ENCODE measurements at places on chromosomes 11 and 22.

GRCh38 chr11:8756201-8756600 lies 73.6 kb downstream of the RPL27A start:
- H3K27me3 ChIP-seq = no peaks in the 10 kb centered on the region
- H3K4me3 ChIP-seq = no peak overlapping the region
- H3K36me3 ChIP-seq = no peaks in the 10 kb centered on the region
- H3K4me1 ChIP-seq = peaks cover 51% of the 10 kb centered on the region

GRCh38 chr11:45052361-45052760 lies 94.1 kb upstream of the PRDM11 start:
- H3K36me3 ChIP-seq = no peaks in the 10 kb centered on the region
- H3K27ac ChIP-seq = no peak overlapping the region
- H3K27me3 ChIP-seq = no peaks in the 10 kb centered on the region

DNA sequence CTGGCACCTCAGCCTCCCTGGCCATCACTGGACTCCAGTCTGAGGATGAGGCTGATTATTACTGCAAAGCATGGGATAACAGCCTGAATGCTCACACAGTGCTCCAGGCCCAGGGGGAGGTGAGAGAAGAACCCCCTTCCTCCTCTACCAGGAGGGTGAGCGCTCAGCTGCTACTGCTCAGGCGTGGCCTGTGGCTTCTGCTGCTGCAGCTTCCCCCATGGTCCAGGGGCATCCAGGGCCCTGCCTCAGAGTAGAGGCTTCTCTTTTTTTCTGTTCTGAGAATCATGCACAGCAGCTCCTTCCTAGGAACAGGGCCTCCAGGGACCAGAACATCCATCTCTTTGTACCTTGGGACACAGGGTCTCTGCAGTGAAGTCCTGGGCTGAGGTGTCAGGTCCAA lies 83.1 kb downstream of the VPREB1 start:
- H3K27me3 ChIP-seq = peaks cover 45% of the 10 kb centered on the region
- H3K4me1 ChIP-seq = no peaks in the 10 kb centered on the region
- DNase-seq = no peak

- H3K27ac ChIP-seq = no peak overlapping the region
- no peaks in the 10 kb centered on the region for H3K36me3 ChIP-seq
- no peak for DNase-seq
- no peaks in the 10 kb centered on the region for H3K4me1 ChIP-seq
These were observed 63.6 kb downstream of the FDX1 start for GRCh38 chr11:110493346-110493745.

- DNase-seq = no peak
- H3K27ac ChIP-seq = peak overlapping the region; percentile 99
- peaks cover 11% of the 10 kb centered on the region for H3K36me3 ChIP-seq
These were observed 3.2 kb upstream of the NEAT1 start for GRCh38 chr11:65419460-65419771.

DNA sequence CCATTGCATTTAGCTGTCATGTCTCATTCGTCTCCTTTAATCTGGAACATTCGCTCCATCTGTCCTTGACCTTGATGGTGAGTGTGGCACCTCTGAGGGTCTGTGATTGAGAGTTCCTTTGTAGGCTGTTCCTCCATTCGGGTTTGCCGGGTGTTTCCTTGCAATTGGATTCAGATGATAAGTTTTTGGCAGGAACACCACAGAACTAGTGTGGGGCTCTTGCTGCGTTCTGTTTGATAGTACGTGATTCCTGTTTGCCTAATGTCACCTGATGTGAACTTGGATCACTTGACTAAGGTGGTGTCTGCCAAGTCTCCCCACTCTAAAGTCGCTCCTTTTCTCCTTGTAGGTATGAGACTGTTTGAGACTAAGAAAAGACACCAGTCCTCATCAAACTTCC lies 109.7 kb upstream of the TMEM45B start:
- H3K27me3 ChIP-seq = peaks cover 6% of the 10 kb centered on the region
- H3K4me3 ChIP-seq = no peak overlapping the region
- H3K27ac ChIP-seq = no peak overlapping the region
- no peaks in the 10 kb centered on the region for H3K4me1 ChIP-seq

DNA sequence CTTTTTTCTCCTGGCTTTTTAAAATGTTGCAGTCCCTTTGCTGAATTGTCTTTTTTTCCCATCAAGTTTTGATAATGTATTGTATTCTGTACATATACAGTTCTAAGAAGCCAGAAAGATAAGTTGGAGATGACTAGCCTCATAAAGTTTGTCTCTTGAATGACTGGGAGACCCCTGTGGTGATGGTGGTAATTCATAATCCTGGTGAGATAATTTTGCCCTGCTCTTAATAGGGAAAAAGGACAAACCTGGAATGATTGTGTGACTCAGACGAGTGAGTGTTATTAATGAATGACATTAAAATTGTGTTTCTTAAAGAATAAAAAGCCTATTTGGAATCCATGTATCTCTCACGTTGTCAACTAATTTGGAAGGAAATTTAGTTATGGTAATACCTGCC lies 1.2 kb downstream of the HIKESHI start:
- H3K27ac ChIP-seq = no peak overlapping the region
- no peak for DNase-seq
- H3K4me3 ChIP-seq = peak overlapping the region; percentile 85
- no peaks in the 10 kb centered on the region for H3K27me3 ChIP-seq

DNA sequence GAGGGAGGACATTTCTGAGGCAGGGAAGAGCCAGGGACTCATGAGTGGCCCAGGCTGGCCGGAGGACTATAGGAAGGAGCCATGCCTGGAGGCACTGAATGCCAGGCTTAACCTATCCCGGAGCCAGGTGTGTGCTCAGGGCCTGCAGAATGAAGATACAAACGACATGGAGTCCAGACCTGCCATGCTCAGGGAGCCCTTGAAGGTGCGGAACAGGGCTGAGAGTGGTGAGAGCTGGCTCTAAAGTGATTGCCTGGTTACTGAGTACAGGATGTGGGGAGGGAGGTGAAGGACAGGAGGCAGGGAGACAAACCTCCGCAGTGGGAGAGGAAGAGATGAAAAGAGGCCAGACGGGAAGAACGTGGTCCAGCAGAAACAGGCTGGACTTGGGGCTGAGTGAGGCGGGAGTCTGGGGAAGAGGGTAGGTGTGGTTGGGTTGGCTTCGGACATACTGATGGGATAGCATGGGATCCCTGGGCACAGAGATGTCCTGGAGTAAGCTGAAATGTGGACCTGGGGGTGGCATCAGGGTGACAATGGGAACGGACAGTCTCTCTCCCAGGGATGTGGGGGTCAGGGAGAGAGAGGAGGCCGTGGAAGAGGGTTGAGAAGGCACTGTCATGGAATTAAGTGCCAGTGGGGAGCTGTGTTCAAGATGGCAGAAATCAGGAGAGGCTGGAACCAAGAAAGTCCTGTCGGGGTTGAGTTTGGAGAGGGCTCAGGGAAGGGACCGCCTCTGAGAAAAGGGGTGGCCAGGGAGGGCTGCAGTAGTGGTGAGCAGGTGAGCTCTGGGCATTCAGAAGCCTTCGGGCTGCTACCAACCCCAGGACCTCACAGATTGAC lies 1.5 kb upstream of the ANKRD13D start:
- H3K4me3 ChIP-seq = peak overlapping the region; percentile 70
- peaks cover 33% of the 10 kb centered on the region for H3K4me1 ChIP-seq
- peaks cover 35% of the 10 kb centered on the region for H3K36me3 ChIP-seq
- DNase-seq = no peak
- H3K27ac ChIP-seq = peak overlapping the region; percentile 95
- H3K27me3 ChIP-seq = no peaks in the 10 kb centered on the region

- H3K4me1 ChIP-seq = no peaks in the 10 kb centered on the region
- no peak overlapping the region for H3K27ac ChIP-seq
These were observed 86.6 kb downstream of the DGCR2 start for GRCh38 chr22:19035474-19036228.

GRCh38 chr11:125869521-125869920 lies 17.9 kb upstream of the HYLS1 start:
- DNase-seq = no peak
- H3K4me1 ChIP-seq = no peaks in the 10 kb centered on the region
- H3K36me3 ChIP-seq = no peaks in the 10 kb centered on the region
- H3K27me3 ChIP-seq = no peaks in the 10 kb centered on the region
- H3K27ac ChIP-seq = no peak overlapping the region
- no peak overlapping the region for H3K4me3 ChIP-seq

GRCh38 chr11:71144010-71144409 lies 108.4 kb downstream of the SHANK2 start:
- H3K27ac ChIP-seq = no peak overlapping the region
- H3K36me3 ChIP-seq = no peaks in the 10 kb centered on the region
- H3K27me3 ChIP-seq = peaks cover 8% of the 10 kb centered on the region
- no peak overlapping the region for H3K4me3 ChIP-seq

DNA sequence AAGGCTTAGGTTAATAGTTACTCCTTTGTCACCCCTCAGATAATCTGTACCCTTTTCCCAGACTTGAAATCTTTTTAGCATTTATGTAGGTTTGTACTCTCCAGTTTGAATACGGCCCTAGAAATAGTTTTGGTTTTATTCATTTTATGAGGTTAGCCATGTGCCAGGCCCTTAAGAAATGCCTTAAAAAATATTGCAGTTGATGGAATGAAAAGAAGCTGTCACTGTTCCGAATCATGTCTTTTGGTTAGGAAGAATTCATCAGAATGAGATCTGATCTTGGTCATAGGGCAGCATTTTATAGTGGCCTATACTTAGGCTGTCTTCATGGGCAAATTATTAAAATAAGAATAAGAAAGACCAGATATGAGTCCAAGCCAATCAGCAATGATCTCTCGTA lies 14.8 kb upstream of the PRSS23 start:
- H3K27ac ChIP-seq = no peak overlapping the region
- no peak overlapping the region for H3K4me3 ChIP-seq
- no peak for DNase-seq
- H3K36me3 ChIP-seq = no peaks in the 10 kb centered on the region
- no peaks in the 10 kb centered on the region for H3K4me1 ChIP-seq

GRCh38 chr22:32574958-32575910 lies 100.6 kb downstream of the FBXO7 start:
- no peak overlapping the region for H3K27ac ChIP-seq
- H3K27me3 ChIP-seq = no peaks in the 10 kb centered on the region
- H3K36me3 ChIP-seq = no peaks in the 10 kb centered on the region
- no peaks in the 10 kb centered on the region for H3K4me1 ChIP-seq

GRCh38 chr11:71248656-71249055 lies 3.7 kb downstream of the SHANK2 start:
- no peaks in the 10 kb centered on the region for H3K36me3 ChIP-seq
- no peak overlapping the region for H3K27ac ChIP-seq
- peaks cover 17% of the 10 kb centered on the region for H3K27me3 ChIP-seq
- DNase-seq = no peak
- H3K4me3 ChIP-seq = no peak overlapping the region

DNA sequence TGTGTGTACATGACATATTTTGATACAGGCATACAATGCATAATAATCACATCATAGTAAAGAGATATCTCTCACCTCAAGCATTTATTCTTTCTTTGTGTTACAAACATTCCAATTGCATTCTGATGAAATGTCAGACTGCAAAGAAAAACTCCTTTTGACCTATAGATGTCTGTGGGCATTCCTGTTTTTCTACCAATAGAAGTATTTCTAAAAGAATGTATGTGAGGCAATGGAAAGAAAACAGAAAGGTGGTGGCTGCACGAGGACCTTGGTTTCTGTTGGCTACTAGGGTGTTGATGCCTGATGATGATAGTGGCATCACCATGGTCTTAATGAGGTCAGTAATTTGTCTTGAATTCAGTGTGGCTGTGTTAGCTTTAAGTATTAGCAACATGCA lies 137.0 kb upstream of the ANO3 start:
- DNase-seq = no peak
- no peak overlapping the region for H3K27ac ChIP-seq
- no peak overlapping the region for H3K4me3 ChIP-seq
- H3K36me3 ChIP-seq = no peaks in the 10 kb centered on the region

DNA sequence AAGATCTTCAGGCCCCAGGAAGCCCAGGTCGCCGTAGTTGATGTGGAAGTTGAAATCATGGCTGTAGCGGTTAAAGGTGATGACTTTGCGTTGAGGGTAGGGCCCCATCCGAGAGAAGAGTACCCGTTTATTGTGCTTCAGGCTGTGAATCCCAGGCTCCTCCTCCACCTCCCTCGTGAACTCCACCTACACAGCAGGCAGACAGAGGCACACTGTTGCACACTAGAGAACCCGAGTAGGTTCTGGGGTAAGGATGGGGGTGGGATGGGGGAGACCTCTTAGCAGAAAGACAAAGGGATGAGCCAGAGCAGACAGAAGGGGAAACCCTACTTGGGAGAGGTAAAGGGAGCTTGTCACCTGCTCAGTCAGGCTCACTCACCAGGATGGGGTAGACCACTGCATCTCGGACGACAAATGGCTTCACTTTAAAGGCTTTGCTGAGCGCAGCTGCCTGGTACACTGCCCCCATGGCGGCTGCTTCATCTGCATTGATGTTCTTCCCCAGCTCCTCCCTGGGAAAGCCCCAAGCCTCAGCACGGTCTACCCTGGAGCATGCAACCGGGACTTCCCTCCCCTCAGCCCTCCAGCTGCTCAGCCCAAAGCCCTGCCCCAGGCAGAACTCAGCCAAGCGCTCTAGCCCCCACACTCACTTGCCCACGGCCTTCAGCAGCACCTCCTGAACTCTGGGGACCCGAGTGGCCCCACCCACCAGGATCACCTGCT lies 5.4 kb downstream of the HYOU1 start:
- DNase-seq = no peak
- no peak overlapping the region for H3K4me3 ChIP-seq
- peaks cover 10% of the 10 kb centered on the region for H3K4me1 ChIP-seq
- no peak overlapping the region for H3K27ac ChIP-seq
- peaks cover 7% of the 10 kb centered on the region for H3K36me3 ChIP-seq

DNA sequence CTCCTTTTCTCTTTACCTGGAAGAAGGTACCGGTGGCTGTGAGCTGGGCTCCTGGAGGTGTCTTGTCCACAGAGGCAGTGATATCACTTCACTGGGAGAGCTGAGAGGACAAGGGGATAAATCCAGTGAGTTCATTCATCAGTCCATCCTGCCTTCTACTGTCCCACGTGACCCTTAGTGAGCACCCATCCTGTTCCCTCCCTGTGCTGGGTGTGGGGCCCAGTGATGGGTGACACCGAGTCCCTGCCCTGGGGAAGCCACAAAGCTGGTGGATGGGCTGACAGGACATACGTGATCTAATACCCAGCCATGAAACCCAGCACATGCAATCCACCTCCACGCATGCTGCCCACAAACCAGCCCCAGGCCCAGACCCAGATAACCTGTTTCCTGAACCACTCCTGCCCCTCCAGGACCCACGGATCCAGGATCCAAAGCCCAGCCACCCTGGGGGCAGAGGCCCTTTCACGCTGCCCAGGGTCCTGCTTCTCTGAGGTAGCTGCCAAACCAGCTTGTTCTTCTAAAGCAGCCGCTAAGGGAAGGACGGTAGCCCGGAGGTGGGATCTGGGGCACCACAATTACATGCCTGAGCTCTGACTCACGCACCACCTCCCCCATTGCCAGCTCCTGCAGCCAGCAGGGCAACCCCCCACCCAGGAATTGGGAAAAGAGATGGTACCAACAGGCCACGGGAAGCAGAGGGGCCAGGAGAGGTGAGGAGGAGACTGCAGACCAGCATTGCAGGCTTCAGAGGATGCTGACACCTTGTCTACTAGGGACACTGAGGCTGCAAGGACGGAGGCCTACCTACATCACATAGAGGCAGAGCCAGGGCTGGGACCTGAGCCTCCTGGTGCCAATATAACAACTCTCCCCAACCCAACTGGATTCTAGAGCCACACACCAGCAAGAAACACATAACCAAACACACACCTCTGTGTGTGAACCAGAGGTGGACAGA lies 35.2 kb downstream of the GDPD5 start:
- no peak overlapping the region for H3K4me3 ChIP-seq
- no peak for DNase-seq
- H3K36me3 ChIP-seq = no peaks in the 10 kb centered on the region
- no peak overlapping the region for H3K27ac ChIP-seq
- H3K27me3 ChIP-seq = no peaks in the 10 kb centered on the region
- H3K4me1 ChIP-seq = no peaks in the 10 kb centered on the region
